ENCODE measurements at places on chromosomes 3 and 15. TPM values are rescaled to one million over a fixed set of nuclear protein-coding genes. Genes with fewer than 3 reads are reported as not detected.
A peak's percentile ranks its signal among the peaks of the same experiment; 100 is the strongest.

- DNase-seq, result peak; percentile 24
- H3K27ac ChIP-seq, result peak overlapping the region; percentile 92
- no peaks in the 10 kb centered on the region for H3K27me3 ChIP-seq
- peak overlapping the region; percentile 78 for H3K4me3 ChIP-seq
- H3K36me3 ChIP-seq, result no peaks in the 10 kb centered on the region
These were observed 543 bp downstream of the MEF2A start for GRCh38 chr15:99566157-99566897.

Gene B3GNT5
- 5.6 TPM for total RNA-seq

- no peak for DNase-seq
- H3K27me3 ChIP-seq, result no peaks in the 10 kb centered on the region
- H3K27ac ChIP-seq, result no peak overlapping the region
- no peaks in the 10 kb centered on the region for H3K4me1 ChIP-seq
- no peak overlapping the region for H3K4me3 ChIP-seq
These were observed 429.4 kb downstream of the NTRK3 start for GRCh38 chr15:87827131-87827530.

GRCh38 chr15:78565951-78566774, 843 bp downstream of the CHRNA5 start:
- H3K4me1 ChIP-seq, result peaks cover 17% of the 10 kb centered on the region

Gene MUC13
- 1.6 TPM for total RNA-seq

- H3K4me1 ChIP-seq, result peaks cover 7% of the 10 kb centered on the region
- DNase-seq, result no peak
- H3K27me3 ChIP-seq, result no peaks in the 10 kb centered on the region
- no peaks in the 10 kb centered on the region for H3K36me3 ChIP-seq
- no peak overlapping the region for H3K27ac ChIP-seq
- no peak overlapping the region for H3K4me3 ChIP-seq
These were observed 41.8 kb downstream of the MCF2L2 start for GRCh38 chr3:183386651-183387050.

DNA sequence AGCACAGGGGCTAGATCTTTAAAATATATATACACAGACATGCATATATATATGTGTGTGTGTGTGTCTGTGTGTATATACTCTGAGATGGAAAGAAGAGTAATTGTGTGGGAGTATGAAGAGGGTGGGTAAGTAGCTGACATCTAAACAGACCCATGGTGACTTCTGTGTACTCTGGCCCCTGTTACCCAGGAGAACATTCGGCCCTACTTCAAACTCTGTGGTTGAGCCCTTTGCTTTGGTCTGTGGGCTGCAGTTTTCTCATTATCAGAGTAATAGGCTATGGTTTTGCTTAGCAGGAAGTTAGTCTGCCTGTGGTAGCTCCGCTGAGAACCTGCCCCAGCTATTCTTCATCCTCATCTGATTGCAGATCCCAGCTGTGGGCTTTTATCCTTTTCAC, 141.4 kb downstream of the RBPMS2 start:
- DNase-seq, result no peak
- H3K36me3 ChIP-seq, result no peaks in the 10 kb centered on the region
- no peak overlapping the region for H3K4me3 ChIP-seq
- peak overlapping the region; percentile 68 for H3K27ac ChIP-seq
- H3K4me1 ChIP-seq, result peaks cover 56% of the 10 kb centered on the region
- no peaks in the 10 kb centered on the region for H3K27me3 ChIP-seq

- no peak for DNase-seq
- H3K36me3 ChIP-seq, result no peaks in the 10 kb centered on the region
- no peaks in the 10 kb centered on the region for H3K4me1 ChIP-seq
- H3K27me3 ChIP-seq, result no peaks in the 10 kb centered on the region
These were observed 25.5 kb upstream of the PTPRG start for GRCh38 chr3:61535826-61536225.

GRCh38 chr3:94336046-94336753, 273.3 kb downstream of the NSUN3 start:
- peak; percentile 17 for DNase-seq
- no peaks in the 10 kb centered on the region for H3K4me1 ChIP-seq
- no peak overlapping the region for H3K4me3 ChIP-seq
- no peak overlapping the region for H3K27ac ChIP-seq
- H3K27me3 ChIP-seq, result no peaks in the 10 kb centered on the region

Gene CNTN3
- total RNA-seq, result 7.3 TPM

GRCh38 chr3:77139624-77140023, 99.7 kb downstream of the ROBO2 start:
- no peak for DNase-seq
- H3K4me1 ChIP-seq, result no peaks in the 10 kb centered on the region
- no peaks in the 10 kb centered on the region for H3K36me3 ChIP-seq
- H3K4me3 ChIP-seq, result no peak overlapping the region
- no peaks in the 10 kb centered on the region for H3K27me3 ChIP-seq

Gene BNC1
- 0.26 TPM for total RNA-seq

GRCh38 chr3:32175607-32176197, 62.8 kb upstream of the CMTM8 start:
- H3K4me1 ChIP-seq, result peaks cover 6% of the 10 kb centered on the region
- H3K27ac ChIP-seq, result no peak overlapping the region
- no peaks in the 10 kb centered on the region for H3K36me3 ChIP-seq
- peak; percentile 56 for DNase-seq
- no peak overlapping the region for H3K4me3 ChIP-seq

GRCh38 chr15:57213862-57214261, 162.4 kb upstream of the CGNL1 start:
- no peak for DNase-seq
- H3K27ac ChIP-seq, result no peak overlapping the region
- peaks cover 31% of the 10 kb centered on the region for H3K4me1 ChIP-seq
- H3K4me3 ChIP-seq, result no peak overlapping the region

DNA sequence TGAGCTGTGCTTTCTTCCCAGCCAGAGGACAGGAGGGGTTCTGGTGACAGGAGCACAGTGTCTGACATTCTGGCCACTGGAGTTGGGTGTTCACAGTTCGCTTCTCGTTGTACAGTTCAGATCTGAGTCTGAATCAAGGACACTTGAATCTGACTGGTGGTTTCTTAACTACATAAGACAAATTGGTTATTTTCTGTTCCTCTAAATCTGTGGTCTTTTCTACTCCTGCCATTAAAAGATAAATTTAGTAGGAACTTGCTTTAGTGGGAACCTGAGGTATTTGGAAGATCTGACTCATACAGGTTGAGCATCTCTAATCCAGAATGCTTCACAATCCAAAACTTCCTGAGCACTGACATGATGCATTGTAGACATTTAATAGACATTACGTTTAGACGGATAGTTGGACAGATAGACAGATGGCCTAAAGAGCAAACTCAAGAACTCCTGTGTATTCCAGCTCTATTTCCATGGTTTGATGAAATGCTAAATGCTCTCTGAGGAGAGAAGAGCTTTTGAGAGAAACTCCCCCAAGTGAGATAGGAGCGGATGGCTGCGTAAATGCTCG, 71.0 kb downstream of the CCK start:
- no peaks in the 10 kb centered on the region for H3K36me3 ChIP-seq
- no peaks in the 10 kb centered on the region for H3K4me1 ChIP-seq
- H3K4me3 ChIP-seq, result no peak overlapping the region
- H3K27me3 ChIP-seq, result no peaks in the 10 kb centered on the region
- H3K27ac ChIP-seq, result no peak overlapping the region

DNA sequence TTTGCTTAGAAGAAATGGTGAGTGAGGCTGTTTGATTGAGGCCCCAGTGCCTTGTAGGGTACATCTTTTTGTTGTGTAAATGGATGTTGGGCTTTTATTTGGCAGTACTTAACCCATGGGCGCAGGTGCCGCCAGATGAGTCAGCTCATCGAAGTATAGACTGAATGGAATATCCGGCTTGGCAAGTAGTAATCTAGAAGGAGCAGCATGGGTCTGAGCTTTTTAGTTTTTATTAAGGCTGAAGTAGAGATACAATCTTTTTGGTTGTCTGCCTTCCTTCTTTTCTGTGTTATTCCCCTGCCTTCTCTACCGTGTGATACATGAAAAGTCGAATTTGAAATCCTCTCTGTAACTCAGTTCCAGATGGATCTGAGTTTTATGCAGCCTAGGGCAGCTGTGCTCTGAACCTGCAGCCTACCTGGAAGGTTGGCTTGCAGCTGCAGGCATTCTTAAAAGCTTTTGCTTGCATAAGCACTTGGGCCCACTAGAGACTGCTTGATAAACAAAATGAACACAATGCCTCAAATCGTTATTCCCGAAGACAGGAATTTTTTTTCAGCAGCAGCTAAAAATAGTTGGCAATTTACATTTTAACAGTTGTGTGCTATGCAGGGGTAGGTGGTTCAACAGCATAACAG, 177.5 kb upstream of the CGNL1 start:
- no peak overlapping the region for H3K27ac ChIP-seq
- peaks cover 5% of the 10 kb centered on the region for H3K4me1 ChIP-seq
- no peak for DNase-seq
- H3K27me3 ChIP-seq, result no peaks in the 10 kb centered on the region

Gene TNFSF10
- total RNA-seq, result 40.9 TPM

Gene EPHB3
- total RNA-seq, result 10.1 TPM

Gene AQP9
- total RNA-seq, result 1.6 TPM

Gene CFAP100
- total RNA-seq, result not detected

- H3K4me3 ChIP-seq, result no peak overlapping the region
- no peak for DNase-seq
- H3K27me3 ChIP-seq, result no peaks in the 10 kb centered on the region
- no peak overlapping the region for H3K27ac ChIP-seq
- H3K36me3 ChIP-seq, result no peaks in the 10 kb centered on the region
- peaks cover 13% of the 10 kb centered on the region for H3K4me1 ChIP-seq
These were observed 23.9 kb downstream of the ATP13A3 start for GRCh38 chr3:194462936-194463335.

DNA sequence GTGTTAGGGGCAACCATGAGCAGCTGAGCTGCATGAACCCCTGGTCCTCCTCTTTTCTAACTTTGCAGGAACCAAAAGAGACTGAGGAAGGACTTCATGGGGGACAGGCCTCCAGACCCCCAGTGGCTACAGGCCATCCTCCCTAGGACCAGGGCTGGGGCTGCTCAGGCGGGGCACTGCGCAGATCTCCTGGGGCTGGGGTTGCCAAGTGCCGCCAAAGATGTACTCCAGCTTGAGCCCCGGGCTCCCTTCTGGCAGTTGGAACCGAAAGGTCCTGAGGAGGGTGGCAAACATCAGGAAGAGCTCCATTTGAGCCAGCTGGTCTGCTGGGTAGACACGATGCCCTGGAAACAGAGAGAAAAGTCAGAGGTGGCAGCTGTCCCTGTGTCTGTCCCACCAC, 11.1 kb upstream of the PARL start:
- no peaks in the 10 kb centered on the region for H3K36me3 ChIP-seq
- H3K4me1 ChIP-seq, result no peaks in the 10 kb centered on the region
- no peaks in the 10 kb centered on the region for H3K27me3 ChIP-seq
- no peak overlapping the region for H3K27ac ChIP-seq

- DNase-seq, result no peak
- no peak overlapping the region for H3K27ac ChIP-seq
- H3K27me3 ChIP-seq, result no peaks in the 10 kb centered on the region
- no peaks in the 10 kb centered on the region for H3K36me3 ChIP-seq
These were observed 38.1 kb upstream of the NMNAT3 start for GRCh38 chr3:139715743-139716360.

DNA sequence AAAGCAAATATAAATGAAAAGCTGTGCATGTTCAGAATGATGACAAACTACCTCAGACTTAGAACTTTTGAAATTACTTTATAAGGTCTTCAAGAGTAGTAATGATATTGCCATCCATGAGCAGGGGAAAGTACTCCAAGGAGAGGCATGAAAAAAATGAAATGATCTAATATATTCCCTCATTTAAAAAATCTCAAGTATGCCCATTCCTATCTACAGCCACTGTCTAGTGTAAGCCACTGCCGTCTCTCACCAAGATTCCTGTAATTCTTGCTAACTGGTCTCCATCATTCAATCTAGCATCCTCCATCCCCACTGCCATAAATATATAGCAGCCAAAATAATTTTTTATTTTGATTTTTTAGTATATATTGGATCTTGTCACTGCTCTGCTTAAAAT, 258.8 kb downstream of the PLOD2 start:
- no peaks in the 10 kb centered on the region for H3K4me1 ChIP-seq
- no peaks in the 10 kb centered on the region for H3K36me3 ChIP-seq
- no peaks in the 10 kb centered on the region for H3K27me3 ChIP-seq
- H3K27ac ChIP-seq, result no peak overlapping the region
- H3K4me3 ChIP-seq, result no peak overlapping the region

Gene GXYLT2
- total RNA-seq, result 5.6 TPM

DNA sequence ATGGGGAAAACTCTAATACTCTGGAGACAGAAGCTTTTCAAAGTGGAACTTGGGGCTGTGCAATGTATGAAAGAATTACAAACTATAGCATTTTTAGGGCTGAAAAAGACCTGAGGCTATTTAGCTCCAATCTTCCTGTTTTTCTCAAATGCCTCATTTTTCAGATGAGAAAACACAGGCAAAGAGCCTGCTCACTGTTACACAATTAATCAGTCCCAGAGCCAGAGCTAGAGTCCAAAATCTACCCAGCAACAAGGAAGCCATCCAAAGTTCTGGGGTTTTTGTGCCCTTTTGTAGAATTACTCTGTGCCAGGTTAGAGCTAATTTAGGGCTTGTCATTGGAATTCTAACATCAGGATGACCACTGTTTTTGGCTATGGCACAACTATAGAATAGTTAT, 45.5 kb downstream of the GPR149 start:
- H3K27ac ChIP-seq, result no peak overlapping the region
- DNase-seq, result no peak
- no peaks in the 10 kb centered on the region for H3K27me3 ChIP-seq
- no peaks in the 10 kb centered on the region for H3K4me1 ChIP-seq
- H3K4me3 ChIP-seq, result no peak overlapping the region

- H3K4me1 ChIP-seq, result no peaks in the 10 kb centered on the region
- H3K36me3 ChIP-seq, result no peaks in the 10 kb centered on the region
- peaks cover 8% of the 10 kb centered on the region for H3K27me3 ChIP-seq
- DNase-seq, result no peak
These were observed 7.7 kb upstream of the FGD5 start for GRCh38 chr3:14810801-14811661.

Gene SENP8
- total RNA-seq, result 2.1 TPM

Gene TEX9
- total RNA-seq, result 7.5 TPM

Gene INKA1
- total RNA-seq, result 2.6 TPM

Gene FBLN2
- total RNA-seq, result 18.9 TPM

Gene SLC12A1
- not detected for total RNA-seq

DNA sequence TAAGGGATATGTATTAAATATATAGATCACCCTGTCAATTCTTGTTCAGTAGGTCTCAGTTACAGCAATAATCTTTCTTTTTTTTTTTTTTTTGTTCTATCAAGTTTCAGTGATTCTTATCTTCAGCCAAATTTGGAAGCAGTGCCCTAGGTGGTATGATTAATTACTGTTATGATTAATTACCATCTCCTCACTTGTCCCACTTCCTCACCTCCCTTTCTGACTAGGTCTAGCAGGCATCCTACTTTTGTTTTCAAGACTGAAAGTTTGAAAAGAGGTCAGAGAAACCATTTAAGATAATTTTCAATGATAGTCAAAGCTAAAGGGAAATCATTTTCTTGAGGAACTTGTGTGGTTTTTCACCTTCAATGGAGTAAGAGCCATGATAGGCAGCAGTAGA, 144.0 kb upstream of the CNTN4 start:
- no peaks in the 10 kb centered on the region for H3K27me3 ChIP-seq
- H3K27ac ChIP-seq, result no peak overlapping the region
- no peak for DNase-seq
- H3K4me1 ChIP-seq, result no peaks in the 10 kb centered on the region
- H3K4me3 ChIP-seq, result no peak overlapping the region

GRCh38 chr15:51731549-51732267, 5.7 kb downstream of the LYSMD2 start:
- H3K4me1 ChIP-seq, result peaks cover 39% of the 10 kb centered on the region
- H3K36me3 ChIP-seq, result no peaks in the 10 kb centered on the region
- no peak overlapping the region for H3K4me3 ChIP-seq
- no peaks in the 10 kb centered on the region for H3K27me3 ChIP-seq
- H3K27ac ChIP-seq, result peak overlapping the region; percentile 78

Gene RPS27L
- 15.2 TPM for total RNA-seq

Gene GPR149
- not detected for total RNA-seq

Gene ADCY5
- total RNA-seq, result 18.8 TPM

GRCh38 chr3:120875989-120876388, 32.0 kb upstream of the STXBP5L start:
- no peak overlapping the region for H3K27ac ChIP-seq
- no peak for DNase-seq
- no peaks in the 10 kb centered on the region for H3K36me3 ChIP-seq
- no peaks in the 10 kb centered on the region for H3K27me3 ChIP-seq
- no peak overlapping the region for H3K4me3 ChIP-seq
